ENCODE measurements at places on chromosomes 4 and X. TPM values are rescaled to one million over a fixed set of nuclear protein-coding genes. Genes with fewer than 3 reads are reported as not detected.

DNA sequence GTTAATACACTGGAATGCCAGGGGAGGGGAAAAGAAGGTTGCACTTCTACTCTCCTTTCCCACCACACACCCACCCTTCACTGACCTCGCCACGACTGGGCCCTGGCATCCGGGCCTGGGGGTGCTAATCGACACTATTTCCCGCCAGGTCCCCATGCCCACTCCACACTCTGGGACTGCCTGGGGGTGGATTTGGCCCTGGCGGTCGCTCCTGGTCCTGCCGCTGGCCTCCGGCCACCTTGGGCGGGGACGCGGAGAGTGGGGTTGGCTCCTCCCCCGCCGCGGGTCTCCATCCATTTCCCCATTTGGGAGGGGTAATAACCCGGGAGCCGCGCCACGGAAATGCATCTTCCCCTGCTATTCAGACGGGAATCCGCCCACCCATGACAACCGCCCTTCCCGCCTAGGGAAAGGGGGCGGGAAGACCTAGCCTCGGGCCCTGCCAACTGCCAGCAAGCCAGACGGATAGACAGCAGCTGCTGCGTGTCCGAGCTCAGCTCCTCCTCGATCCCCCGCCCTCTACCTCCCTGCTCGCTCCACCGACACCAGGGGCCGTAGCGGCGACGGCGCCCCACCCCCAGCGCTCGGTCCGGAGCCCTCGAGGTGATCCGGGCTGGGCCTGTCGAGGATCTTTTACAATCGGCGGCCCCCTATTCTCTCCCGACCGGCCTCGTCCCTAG, 78.1 kb downstream of the RLIM start:
- peak; percentile 89 for DNase-seq

The TEX11 gene
- not detected for total RNA-seq

The CPEB2 gene
- total RNA-seq, result 0.10 TPM

GRCh38 chr4:39305912-39306677, 60.1 kb downstream of the RFC1 start:
- no peak for DNase-seq

The YY2 gene
- total RNA-seq, result 0.62 TPM

DNA sequence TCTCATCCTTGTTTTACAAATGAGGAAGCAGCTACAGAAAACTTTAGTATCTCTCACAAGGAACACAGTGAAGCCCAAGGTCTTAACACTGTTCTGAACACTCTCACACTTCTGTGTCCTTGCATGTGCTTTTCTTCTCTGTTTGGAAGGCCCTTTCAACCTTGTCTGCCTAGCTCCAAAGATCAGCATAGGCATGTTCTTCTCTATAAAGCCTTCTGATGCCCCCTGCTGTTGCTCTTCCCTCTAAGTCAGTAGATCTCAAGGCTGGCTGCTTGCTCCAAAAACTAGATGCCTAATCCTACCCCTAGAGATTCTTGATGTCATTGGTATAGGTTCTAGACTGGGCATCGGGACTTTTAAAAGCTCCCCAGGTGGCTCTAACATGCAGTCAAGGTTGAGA, 5.9 kb downstream of the APOO start:
- no peak for DNase-seq

The UTP14A gene
- 15.3 TPM for total RNA-seq

Measured in MG63 (cell line).